Frontal cortex (tissue), 4 donors: ENCODE measurements at places on chromosomes 12 and 14. TPM values are rescaled to one million over a fixed set of nuclear protein-coding genes. Genes with fewer than 3 reads are reported as not detected.

Gene FGF23
- total RNA-seq: not detected

Gene HNF1A
- not detected for total RNA-seq

Gene KLRK1
- total RNA-seq: 0.82 TPM

- DNase-seq: no peak
Observed at GRCh38 chr12:1872001-1872400, 46.5 kb downstream of the CACNA2D4 start.

- no peak for DNase-seq
Observed at GRCh38 chr12:124352839-124353238, 57.9 kb downstream of the RFLNA start.
